CD4-positive, CD25-positive, alpha-beta regulatory T cell (primary cell): ENCODE measurements at places on chromosomes 2 and 18. TPM values are rescaled to one million over a fixed set of nuclear protein-coding genes. Genes with fewer than 3 reads are reported as not detected.

- peak overlapping the region; percentile 85 for H3K27ac ChIP-seq
- peak overlapping the region; percentile 89 for H3K4me3 ChIP-seq
- no peaks in the 10 kb centered on the region for H3K27me3 ChIP-seq
- no peaks in the 10 kb centered on the region for H3K36me3 ChIP-seq
Observed at GRCh38 chr18:3604498-3605408, 154.8 kb downstream of the TGIF1 start.

- no peaks in the 10 kb centered on the region for H3K4me1 ChIP-seq
- no peak overlapping the region for H3K27ac ChIP-seq
- H3K36me3 ChIP-seq = no peaks in the 10 kb centered on the region
- H3K4me3 ChIP-seq = no peak overlapping the region
- H3K27me3 ChIP-seq = peaks cover 48% of the 10 kb centered on the region
Observed at GRCh38 chr2:209985874-209986273, 16.6 kb upstream of the RPE start.

GRCh38 chr2:24913911-24914310 lies 6.1 kb downstream of the ADCY3 start:
- H3K4me3 ChIP-seq = no peak overlapping the region
- H3K27me3 ChIP-seq = no peaks in the 10 kb centered on the region
- DNase-seq = no peak
- H3K36me3 ChIP-seq = no peaks in the 10 kb centered on the region
- peaks cover 28% of the 10 kb centered on the region for H3K4me1 ChIP-seq

DNA sequence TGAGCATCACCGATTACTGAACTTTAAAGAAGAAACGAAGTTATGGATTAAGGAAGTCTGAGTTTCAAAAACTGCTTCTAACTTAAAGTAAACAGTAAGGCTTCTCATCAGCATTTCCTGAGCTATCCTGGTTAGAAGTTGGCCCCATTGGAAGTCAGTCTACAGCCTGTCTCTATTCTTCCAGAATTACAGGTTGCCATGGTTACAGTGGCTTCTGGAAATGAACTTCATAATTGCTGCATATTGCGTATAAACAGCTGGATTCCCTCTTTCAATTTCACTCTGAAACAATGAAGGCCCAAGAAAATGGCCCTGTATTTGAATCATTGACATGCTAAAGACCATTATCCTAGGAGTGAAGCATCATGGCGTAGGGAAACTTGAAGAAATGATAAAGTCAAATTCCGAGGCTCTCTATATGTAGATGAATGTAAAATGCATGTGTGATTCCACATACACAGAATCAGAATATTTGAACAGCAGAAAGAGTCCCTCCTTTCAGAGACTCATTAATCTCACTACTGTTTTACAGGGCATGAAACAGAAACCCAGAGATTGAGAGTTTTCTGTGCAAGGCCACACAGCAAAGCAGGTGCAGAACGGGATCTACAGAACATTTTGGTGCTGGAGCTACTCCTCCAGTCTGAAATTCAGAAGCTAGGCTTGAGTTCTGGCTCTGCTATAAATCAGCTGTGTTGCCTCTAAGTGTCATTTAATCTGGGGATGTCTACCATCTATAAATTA lies 856.4 kb upstream of the CELF4 start:
- no peaks in the 10 kb centered on the region for H3K27me3 ChIP-seq
- no peak for DNase-seq
- H3K36me3 ChIP-seq = no peaks in the 10 kb centered on the region
- H3K27ac ChIP-seq = no peak overlapping the region
- no peak overlapping the region for H3K4me3 ChIP-seq

CYP20A1 gene
- total RNA-seq = 36.6 TPM

GRCh38 chr2:22035361-22035830 lies 911.6 kb downstream of the TDRD15 start:
- H3K4me1 ChIP-seq = no peaks in the 10 kb centered on the region
- no peaks in the 10 kb centered on the region for H3K27me3 ChIP-seq
- no peak overlapping the region for H3K4me3 ChIP-seq
- no peaks in the 10 kb centered on the region for H3K36me3 ChIP-seq
- no peak overlapping the region for H3K27ac ChIP-seq
- no peak for DNase-seq

DNA sequence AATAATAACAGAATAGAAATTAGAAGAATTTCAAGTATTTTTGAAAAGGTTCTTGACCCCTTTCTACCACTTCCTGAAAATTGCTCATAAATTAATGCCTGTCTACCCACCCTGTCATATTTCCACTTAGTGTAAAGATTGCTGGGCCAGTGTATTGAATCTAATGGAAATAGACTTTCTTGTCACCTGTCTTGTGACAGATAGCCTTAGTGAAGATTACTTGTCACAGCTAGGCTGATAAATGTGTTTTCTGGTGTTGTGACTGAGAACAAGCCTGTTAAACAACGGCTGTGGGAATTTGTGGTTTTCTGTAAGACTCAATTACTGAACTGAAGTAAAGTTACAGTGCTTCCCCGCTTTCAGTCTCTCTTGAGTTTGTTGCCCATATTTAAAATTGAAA lies 37.0 kb downstream of the PIK3C3 start:
- H3K4me3 ChIP-seq = no peak overlapping the region
- no peak overlapping the region for H3K27ac ChIP-seq
- DNase-seq = no peak

REG1B gene
- total RNA-seq = not detected

APCDD1 gene
- total RNA-seq = not detected

DNA sequence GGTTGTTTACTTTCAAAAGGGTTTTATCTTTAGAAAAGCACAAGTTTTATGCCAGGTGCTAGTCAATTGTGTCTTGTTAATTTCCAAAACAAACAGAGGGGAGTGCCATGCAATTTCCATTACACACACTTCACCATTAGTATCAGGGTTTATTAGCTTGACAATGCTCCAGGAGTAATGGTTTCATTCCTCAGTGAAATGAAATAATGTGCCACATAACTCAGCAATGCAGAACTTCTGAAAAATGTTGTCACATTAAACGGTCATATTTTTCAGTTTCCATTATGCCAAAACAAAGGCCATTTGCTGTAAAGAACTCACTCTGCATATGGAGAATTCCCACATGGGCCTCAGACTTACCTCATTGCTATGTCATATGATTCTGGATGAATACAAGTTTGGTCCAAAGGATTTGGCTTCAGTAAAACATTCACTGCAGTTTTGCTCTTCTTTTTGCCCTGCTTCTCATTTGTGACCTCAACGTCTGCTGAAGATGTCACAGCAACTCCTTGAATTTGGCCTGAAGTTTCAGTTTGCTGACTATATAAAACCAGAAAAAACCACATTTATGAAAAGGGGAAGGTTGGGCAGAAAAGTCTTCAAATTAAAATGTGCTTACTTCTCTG lies 198.2 kb downstream of the SRBD1 start:
- H3K4me1 ChIP-seq = no peaks in the 10 kb centered on the region
- H3K27ac ChIP-seq = no peak overlapping the region
- H3K4me3 ChIP-seq = no peak overlapping the region

CROCC2 gene
- not detected for total RNA-seq
